ENCODE measurements at places on chromosomes 12 and 14.

DNA sequence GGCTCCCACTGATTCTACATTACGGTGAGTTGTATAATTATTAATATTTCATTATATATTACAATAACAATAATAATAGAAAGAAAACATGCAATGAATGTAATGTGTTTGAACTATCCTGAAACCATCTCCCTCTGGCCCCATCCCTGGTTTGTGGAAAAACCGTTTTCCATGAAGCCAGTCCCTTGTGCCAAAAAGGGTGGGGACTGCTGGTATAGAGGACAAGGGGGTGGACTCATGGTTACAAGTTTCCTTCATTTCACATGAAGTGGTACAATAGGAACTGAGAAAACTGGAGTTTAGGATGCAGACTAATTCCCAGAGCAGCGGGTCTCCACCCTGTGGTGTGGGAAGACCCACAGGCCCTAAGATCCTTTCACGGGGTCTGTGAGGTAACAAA lies 3.0 kb upstream of the C1RL start:
- DNase-seq, result no peak

DNA sequence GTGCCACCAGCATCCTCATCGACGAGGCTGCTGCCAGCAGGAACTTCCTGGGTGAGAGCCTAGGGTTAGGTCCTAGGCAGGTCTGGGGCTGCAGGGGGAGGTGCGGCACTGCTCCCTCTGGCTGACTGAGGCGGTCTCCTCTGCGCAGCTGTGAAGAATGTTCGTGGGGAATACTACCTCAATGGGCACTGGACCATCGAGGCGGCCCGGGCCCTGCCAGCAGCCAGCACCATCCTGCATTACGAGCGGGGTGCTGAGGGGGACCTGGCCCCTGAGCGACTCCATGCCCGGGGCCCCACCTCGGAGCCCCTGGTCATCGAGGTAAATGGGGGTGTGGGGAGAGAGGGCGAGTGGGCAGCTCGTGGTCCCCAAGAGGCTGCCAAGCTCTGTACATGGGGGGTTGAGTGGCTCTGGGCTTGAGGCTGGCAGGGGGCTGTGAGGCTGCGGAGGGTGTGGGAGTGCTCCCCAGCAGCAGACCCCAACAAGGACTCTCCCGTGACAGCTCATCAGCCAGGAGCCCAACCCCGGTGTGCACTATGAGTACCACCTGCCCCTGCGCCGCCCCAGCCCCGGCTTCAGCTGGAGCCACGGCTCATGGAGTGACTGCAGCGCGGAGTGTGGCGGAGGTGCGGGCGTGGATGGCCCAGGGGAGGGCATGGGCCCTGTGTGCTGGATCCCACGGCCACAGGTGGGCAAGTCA lies 14.4 kb downstream of the PAPLN start:
- DNase-seq, result no peak

DNA sequence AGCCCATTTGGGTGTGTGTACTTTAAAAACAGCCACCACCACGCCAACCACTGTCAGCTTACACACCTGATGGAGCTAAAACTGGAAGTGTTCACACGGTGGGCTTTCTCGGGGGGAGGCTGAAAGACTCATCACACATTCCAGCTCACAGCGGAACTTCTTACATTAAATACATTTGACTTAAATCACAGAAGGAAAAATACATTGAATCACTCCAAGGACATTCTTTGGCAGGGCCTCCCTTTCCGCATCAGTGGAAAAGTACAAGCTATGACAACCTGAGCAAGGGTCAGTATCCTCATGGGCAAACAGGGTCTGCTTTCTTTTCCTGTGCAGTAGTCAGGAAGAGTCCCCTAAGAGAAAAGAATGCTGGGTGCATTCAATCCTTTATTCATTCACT lies 31.0 kb upstream of the TC2N start:
- DNase-seq, result no peak

- DNase-seq, result no peak
Measured at GRCh38 chr14:22332686-22333421, 256.2 kb downstream of the DAD1 start.

- DNase-seq, result no peak
Measured at GRCh38 chr14:36455241-36455627, 64.8 kb downstream of the NKX2-1 start.

DNA sequence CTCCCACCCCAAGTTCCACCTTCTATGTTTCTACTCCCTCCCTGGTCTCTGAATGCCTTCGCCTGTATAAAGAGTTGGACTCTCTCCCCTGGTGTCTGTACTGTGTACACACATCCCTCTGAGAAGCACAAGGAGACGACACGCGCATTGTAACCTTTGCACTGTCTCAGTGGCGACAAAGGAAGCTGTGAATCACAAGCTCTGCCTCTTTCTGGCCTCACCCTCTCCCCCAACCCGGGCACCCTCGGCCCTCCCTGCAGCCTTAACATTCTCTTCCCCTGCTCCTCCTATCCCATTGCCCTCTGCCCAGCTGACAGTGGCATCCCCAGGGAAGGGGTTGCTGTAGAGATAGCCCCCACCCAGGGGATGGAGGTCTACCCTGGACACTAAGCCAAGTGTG lies 2.5 kb upstream of the SMARCD1 start:
- no peak for DNase-seq

GRCh38 chr12:128690641-128691040 lies 133.1 kb downstream of the SLC15A4 start:
- DNase-seq, result no peak

DNA sequence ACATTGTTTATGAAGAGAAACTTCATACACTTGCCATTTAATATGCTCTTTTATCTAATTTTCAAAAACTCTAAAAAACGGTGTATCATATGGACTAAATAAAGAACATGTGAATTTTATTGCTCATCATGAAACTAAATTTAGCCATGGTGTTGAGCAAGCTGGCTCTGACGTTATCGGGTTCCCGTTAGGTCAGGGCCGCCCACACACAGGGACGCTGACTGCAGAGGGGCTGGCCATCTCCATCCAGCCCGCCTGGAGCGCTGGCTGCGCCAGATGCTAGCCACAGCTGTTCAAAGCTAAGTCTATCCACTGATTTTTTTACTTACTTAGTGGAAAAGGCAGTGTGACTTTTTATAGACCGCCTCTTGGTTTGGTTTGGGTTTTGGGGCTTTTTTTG lies 36.5 kb upstream of the DYNC1H1 start:
- DNase-seq, result peak; percentile 67

DNA sequence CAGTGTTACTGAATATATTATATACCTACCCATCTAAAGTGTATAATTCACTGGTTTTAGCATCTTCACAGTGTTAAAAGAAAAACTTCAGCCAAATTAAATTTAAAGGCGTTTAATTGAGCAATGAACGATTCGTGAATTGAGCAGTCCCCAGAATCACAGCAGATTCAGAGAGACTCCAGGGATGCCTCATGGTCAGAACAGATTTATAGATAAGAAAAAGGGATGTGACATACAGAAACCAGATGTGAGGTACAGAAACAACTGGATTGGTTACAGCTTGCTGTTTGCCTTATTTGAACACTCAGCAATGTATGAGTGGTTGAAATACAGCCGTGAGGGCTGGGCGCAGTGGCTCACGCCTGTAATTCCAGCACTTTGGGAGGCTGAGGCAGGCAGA lies 84.6 kb downstream of the WNK1 start:
- DNase-seq, result no peak

DNA sequence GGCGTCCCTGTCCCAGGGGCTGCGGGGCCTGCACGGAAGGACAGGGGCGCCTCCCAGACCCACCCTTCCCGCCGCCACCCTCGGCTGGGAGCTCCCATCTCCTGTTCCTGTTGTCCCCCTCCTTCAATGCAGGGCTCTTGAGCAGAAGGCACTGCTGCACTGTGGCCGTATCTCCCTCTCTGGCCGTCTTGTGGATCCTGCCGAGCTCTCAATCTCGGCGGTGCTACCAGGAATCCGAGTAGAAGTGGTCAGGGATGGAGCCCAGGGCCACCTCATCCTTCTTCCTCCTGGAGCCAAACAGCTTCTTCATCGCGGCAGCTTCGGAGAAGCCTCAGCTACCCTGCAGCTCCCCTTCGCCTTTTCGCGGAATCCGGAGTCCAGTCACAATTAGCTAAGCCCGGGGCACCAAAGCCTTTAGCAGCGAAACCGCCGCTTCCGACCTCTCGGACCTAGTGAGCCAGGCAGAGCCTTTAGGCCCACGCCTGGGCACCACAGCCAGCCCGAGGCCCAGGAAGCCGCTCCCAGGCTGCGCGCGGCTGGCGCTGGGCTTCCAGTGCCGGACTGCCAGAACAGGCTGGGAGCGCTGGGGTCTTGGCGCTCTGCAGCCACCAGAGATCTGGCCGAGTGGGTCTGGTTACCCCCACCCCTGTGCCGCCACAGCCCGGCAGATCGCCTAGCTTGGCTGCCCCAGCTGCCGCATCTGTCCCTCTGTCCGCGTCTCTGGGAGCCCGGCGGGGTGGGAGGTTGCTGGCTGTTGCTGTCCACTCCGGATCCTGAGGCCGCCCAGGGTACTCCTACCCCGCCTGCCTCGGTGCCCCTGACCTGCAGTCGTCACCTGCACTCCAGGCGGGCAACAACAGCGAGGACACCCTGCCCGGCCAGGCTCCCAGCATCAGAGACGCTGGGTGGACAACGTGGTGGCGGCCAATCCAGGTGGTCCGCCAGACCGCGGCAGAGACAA lies 69.1 kb downstream of the ASCL4 start:
- DNase-seq, result no peak

DNA sequence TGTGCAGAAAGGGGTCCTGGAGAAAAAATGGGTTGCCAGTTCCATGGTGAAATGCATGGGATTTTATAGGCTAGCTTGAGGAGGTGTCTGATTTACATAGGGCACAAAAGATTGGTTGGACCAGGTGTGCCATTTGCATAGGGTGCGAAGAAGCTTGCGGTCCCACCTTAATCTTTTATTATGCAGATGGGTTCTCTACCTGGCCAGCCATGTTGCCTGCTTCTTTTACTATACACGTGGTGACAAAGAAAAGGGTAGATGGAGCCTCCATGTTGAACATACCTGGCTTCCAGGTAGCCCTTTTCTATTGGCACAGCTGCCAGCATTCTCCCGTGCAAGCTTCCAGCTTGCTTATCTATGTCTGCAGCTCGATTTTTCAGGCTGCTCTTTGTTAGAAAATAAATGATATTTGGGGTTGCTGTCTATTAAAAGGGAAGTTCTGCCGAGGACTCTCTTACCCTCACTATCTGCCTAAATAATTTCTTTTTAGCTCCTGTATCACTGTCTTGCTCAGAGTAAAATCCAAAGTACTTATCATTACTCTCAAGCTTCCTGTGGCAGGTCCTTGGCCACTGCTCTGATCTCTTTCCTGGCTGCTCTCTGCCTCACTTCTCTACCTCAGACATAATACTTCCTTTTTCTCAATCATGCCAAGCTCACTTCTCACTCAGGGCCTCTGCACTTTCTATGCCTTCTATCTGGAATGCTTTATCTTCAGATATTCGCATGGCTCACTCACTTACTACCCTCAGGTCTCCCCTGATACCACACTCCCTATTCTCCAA lies 216.0 kb upstream of the DAAM1 start:
- no peak for DNase-seq

DNA sequence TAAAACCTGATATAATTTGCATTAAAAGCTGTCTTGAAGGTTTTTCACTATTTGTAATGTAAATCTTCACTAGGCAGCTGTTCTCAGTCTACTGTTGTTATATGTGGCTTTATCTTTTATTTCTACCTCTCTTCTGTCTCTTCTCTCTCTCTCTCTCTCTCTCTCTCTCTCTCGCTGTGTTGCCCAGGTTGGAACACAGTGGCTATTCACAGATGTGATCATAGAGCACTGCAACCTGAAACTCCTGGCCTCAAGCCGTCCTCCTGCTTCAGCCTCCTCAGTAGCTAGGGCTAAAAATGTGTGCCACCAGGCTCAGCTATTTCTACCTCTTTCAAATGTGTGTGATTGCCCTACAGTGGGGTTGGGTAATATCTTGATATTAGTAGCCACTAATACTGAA lies 21.1 kb downstream of the FUT8 start:
- no peak for DNase-seq

GRCh38 chr12:81558031-81558430 lies 201.1 kb downstream of the PPFIA2 start:
- DNase-seq, result no peak

GRCh38 chr14:46582826-46583225 lies 68.8 kb downstream of the RPL10L start:
- DNase-seq, result no peak

DNA sequence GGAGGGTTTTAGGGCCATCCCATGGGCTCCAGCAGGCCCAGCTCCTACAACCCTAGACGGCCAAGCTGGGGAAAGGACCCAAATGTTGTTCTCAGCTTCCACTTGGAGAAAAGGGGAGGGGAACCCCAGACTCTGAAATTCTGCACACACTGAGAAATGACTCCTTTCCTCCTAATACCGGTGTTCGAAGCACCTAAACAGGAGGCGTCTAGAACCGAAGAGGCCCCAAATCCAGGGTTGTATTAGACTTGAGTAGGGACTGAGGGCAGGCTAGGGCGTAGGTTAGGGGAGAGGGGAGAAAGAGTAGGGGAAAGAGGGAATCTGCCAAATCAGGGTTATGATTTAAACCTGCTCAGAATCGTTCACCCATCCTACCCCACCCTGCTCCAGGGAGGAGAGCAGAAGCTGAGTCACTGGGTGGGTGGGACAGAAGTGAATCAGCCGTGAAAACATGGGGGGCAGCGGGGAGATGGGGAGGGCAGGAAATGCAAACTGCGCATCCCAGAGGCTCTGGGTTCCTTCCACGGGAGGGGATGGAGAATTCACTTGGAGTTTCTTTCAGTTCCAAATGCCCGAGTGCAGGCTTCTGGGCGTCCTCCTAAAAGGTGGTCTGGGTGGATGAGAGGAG lies 1.0 kb downstream of the IGFBP6 start:
- DNase-seq, result no peak

GRCh38 chr12:80200414-80200813 lies 101.1 kb downstream of the OTOGL start:
- DNase-seq, result no peak

DNA sequence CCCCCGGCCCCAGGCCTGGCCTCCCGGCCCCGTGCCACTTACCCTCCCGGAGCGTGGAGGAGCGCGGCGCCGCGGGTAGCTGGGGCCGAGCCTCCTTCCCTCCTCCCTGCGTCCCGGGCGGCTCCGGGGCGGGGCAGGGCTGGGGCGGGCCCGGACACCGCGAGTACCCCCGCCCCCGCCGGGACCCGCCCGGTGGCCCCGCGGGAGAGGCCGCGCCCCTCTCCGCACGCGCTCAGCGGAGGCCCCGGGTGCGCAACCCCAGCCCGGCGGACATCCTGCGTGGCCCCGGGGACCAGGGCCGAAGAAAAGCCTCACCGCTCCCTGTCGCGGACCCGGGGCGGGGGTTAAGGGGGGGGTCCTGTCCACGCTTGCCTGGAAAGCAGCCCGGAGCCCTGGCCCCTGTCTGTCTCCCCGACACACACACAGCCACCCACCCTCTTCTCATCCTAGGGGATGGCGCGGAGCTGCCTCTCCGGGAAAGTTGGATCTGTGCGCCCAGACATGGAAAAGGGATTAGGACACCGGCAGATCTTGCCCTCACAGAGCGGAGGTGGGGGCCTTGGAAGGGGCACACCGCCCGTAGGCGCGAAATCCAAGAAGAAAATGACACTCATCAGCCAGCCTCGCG lies at the start of gene SYNE3:
SYNE3 (minus strand) TSS at position 97 of the 628 bp plus-strand sequence. CDS start 40,829 bp downstream, outside the sequence.
- DNase-seq, result no peak
